ENCODE measurements at places on chromosomes 5 and 9. TPM values are rescaled to one million over a fixed set of nuclear protein-coding genes. Genes with fewer than 3 reads are reported as not detected.

GRCh38 chr5:30832519-30832918 is 361.0 kb upstream of the CDH6 start:
- no peak for DNase-seq

GRCh38 chr5:2120361-2120760 is 237.6 kb upstream of the IRX4 start:
- DNase-seq, result no peak

GRCh38 chr5:145243016-145243415 is 592.1 kb downstream of the PRELID2 start:
- DNase-seq, result no peak

DNA sequence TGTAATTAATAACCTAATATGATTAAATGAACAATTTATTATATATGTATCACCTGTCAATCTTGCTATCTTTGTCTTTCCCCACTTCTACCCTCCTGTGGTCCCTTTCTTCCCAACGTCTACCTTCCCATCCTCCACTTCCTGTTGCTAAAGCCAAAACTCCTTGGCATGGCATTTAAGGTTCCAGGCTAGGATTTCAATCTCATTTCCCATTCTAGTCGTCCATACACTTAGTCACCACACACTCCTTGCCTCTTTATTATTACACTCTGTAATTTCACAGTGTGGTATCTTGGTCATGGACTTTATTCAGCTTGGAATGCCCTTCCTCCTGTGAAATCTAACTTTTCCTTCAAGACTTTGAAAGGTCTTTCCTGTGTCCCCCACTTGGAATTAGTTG is 115.3 kb downstream of the SEMA6A start:
- no peak for DNase-seq

GRCh38 chr9:99833735-99834134 is 12.1 kb downstream of the NR4A3 start:
- DNase-seq, result no peak

DNA sequence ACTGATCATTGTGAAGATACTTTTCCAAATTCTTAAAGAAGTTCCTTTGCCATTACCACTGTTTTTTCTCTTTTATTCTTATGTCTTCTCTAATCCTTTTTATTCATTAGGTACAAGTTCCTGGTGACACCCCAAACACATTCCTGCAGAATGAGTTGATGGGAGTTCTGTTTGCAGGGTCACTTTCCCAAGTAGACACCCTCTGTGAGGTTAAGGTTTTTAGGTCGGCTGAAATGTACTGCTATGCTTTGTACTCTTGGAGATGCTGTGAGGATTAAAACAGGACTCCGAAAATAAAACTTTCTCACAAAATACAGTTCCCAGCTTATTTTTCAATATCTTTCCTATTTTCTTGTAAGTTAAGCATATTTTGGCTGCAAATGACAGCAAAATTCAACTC is 143.3 kb upstream of the TLE4 start:
- no peak for DNase-seq

- no peak for DNase-seq
Measured at GRCh38 chr9:91949392-91949945, 559 bp downstream of the ROR2 start.

DNA sequence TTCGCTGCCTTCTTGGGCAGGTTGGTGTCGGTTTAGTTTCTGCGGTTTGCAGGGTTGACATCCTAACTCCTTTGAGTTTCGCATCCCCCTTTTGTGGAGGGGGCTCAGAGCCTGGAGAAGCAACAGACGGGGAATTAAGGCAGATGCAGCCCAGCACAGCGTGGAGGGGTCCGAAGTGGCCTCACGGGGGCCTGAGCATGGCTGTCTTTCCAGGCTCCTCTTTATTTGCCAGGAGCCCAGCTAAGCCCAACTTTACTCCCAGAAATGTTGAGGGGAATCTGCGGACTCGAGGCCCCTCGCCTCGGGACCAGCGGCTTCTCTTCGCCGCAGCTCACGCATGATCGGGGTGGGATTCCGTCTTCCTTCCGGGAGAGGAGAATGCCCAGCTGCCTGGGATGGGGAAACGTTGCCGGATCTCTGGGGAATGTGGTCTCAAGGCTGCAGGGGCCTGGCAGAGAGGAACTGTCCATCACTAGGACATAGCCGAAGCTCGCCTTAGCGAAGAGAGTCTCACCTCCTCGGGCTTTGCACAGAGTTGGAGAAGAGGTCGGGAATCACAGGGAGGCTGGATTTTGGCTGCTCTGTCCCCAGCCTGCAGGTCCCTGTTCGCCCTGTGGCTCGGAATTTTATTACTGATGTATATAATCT is 1.3 kb downstream of the RAI14 start:
- DNase-seq, result no peak

DNA sequence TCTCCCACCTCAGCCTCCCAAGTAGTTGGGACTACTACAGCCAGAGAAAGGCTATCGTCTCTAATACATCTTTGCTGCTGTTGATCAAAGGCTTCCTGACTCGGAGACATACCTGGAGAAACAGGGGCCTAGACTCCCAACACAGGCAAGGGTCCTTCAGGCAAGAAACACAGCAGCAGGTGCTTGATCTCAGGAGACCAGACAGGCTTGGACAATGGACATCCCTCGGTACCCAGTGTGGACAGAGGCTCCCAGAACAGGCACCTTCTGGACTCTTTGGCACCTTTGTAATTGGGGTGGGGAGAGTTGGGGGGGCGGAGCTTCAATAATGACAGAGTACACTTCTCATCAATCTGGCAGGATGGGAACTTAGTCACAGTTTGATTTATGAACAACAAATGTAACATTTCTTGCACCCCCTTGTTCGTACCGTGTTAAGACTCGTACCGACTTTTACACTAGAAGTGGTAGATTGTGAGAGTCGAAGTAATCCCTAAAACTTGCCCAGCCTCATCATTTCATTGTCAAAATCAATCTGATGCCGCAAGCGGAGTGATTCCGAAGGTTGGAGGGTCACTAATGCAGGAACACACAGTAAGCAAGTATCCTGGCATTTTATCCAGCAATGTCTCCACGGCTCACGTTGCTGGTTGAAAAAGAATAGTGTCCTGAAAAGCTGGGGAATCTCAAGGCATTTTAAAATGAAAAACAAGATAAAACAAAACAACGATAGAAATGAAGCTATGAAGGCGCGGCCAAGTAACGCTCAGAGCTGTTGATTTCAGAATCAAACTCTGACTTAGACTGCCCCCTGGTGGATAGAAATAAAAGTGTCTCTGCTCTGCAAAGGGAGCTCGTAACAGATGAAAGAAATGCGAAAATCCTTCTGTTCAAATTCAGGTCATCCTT is 46.4 kb upstream of the STK32A start:
- DNase-seq, result peak; percentile 20

ERP44 gene
- total RNA-seq, result 24.5 TPM

LRRC19 gene
- total RNA-seq, result not detected

AK8 gene
- 1.2 TPM for total RNA-seq

IGIP gene
- total RNA-seq, result 7.7 TPM

ERBIN gene
- total RNA-seq, result 83.2 TPM
